ENCODE measurements at places on chromosomes 2 and 18.

DNA sequence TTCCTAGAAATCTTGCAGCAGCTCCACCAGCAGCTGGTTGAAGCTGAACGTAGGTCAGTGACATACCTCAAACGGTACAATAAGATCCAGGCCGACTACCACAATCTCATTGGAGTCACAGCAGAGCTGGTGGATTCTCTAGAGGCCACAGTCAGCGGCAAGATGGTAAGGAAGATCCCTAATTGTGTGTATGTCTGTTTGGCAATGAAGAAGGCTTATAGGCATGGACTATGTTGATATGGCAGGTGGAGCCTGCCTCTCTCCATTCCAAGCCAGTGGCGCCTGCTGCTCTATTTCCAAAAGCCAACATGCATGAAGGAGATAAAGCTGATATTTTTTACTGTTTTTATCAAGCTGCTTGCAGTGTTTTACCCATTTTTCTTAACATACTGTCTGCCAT, 36.8 kb downstream of the ARMC9 start:
- no peak for DNase-seq

GRCh38 chr2:118539290-118539689, 308.2 kb downstream of the EN1 start:
- DNase-seq, result no peak

GRCh38 chr2:45843136-45843535, 191.7 kb downstream of the PRKCE start:
- no peak for DNase-seq

- no peak for DNase-seq
These were observed 9.5 kb downstream of the USP40 start for GRCh38 chr2:233556881-233557736.

- DNase-seq, result no peak
These were observed 57.8 kb upstream of the OTOS start for GRCh38 chr2:240198226-240198625.

- no peak for DNase-seq
These were observed 62.5 kb upstream of the NFE2L2 start for GRCh38 chr2:177327009-177327408.

- DNase-seq, result no peak
These were observed 10.2 kb upstream of the ITGA4 start for GRCh38 chr2:181446985-181447384.

- no peak for DNase-seq
These were observed 3.8 kb downstream of the GRB14 start for GRCh38 chr2:164617466-164617865.

DNA sequence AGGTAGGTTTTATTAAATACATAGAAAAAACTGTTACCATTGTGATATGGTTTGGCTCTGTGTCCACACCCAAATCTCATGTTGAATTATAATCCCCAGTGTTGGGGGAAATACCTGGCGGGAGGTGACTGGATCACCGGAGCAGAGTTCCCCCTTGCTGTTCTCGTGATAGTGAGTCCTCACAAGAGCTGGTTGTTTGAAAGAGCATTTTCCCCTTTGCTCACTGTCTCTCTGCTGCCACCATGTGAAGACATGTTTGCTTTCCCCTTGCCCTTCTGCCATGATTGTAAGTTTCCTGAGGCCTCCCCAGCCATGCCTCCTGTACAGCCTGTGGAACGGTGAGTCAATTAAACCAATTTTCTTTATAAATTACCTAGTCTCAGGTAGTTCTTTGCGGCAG, 352.7 kb upstream of the SLC39A10 start:
- no peak for DNase-seq

DNA sequence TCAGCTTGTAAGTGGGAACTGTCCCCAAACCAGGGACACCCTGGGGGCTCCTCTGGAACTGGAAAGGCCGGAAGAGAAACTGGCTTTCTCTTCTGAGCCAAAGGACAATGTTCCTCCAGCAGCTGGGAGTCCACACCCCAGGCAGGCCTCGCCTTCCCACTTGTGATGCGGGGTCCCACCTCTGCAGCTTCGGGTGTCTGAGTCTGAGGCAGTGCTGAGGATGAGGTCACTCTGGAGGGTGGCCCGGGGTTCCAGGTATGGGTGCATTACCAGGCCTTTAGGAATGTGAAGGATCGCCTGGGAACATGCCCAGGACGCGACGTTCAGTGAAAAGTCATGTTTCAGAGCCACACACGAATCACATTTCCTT, 18.2 kb upstream of the BOK start:
- no peak for DNase-seq

GRCh38 chr2:217878915-217879590, 123.7 kb downstream of the TNS1 start:
- DNase-seq, result no peak

DNA sequence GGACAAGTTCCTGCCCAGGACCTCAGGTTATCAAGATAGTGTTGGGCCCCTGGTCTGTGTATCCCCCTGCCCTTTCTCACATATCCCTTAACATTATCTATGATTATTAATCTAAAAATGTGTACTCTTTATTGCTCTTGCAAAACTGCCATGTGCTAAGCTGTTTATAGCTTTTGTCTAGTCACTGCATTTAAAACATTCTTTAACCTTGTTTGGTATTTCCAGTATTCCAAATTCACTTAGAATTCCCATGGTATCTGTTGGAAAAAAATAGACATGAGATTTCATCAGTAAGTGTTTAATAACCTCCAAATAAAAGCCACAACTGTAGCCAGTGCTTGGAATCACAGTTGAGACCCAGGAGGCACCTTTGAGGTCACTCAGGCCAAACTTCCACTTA, 16.2 kb upstream of the GLS start:
- no peak for DNase-seq

- no peak for DNase-seq
These were observed 18.6 kb downstream of the UNC80 start for GRCh38 chr2:209790066-209790728.

DNA sequence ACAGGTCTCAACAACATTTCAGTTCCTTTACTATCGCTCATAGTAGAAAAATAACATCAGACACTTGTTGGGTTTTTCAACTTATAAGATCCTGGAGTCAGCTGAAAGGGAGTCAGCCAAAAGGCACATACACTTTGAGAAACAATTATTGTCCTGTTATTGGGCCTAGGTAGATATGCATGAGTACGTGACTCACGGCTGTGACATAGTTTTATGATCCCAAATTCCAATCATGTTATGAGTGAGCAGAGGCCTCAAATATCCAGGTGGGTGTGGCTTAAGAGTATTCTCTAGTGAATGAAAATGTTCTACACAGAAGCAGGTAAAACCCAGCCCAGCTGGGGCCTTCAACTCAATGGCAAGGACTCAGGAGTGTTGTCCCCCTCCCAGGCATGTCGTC, 27.2 kb downstream of the SERPINB8 start:
- no peak for DNase-seq

DNA sequence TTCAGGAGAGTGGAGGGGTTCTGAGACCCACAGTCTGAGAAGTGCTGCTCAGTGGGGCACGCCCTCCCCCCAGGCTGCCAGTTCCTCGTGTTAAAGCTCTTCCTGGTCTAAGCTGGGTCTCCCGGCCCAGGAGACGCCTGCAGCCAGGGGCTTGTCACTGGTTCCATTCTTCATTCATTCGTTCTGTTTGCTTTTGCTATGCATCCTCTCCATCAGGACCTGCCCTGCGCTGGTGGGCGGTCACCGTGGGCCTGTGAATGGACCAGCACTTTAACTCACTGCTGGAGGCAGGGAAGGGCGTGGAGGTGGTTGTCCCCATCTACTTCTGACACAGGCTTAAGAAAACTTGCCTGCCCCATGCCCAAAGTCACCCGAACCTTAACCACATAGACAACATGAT, 272.8 kb upstream of the HDAC4 start:
- no peak for DNase-seq

DNA sequence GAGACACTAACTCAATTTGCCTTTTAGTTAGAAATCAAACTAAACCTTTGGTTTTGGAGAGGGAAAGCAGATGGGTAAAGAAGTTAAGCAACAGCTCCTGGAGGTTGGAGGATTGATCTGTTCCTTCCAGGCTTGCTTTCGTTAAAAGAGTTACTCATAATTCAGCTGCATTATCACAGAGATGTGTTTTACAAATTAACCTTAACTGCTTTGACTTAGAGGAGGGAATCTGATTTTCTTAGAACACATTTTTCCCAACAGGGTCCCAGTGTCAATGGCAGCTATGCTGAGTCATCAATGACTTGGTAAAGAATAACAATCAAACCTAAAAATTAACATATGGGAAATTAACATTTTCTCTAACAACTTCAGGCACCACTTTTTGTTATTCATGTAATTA, 113.4 kb downstream of the COPS8 start:
- DNase-seq, result no peak

- DNase-seq, result no peak
These were observed 698 bp upstream of the TMEM237 start for GRCh38 chr2:201644001-201644400.

- DNase-seq, result no peak
These were observed 57.8 kb upstream of the CHN1 start for GRCh38 chr2:175062787-175063585.

- DNase-seq, result no peak
These were observed 188.2 kb downstream of the PTH2R start for GRCh38 chr2:208594642-208595385.

GRCh38 chr2:36526226-36526625, 71.7 kb downstream of the FEZ2 start:
- DNase-seq, result no peak

DNA sequence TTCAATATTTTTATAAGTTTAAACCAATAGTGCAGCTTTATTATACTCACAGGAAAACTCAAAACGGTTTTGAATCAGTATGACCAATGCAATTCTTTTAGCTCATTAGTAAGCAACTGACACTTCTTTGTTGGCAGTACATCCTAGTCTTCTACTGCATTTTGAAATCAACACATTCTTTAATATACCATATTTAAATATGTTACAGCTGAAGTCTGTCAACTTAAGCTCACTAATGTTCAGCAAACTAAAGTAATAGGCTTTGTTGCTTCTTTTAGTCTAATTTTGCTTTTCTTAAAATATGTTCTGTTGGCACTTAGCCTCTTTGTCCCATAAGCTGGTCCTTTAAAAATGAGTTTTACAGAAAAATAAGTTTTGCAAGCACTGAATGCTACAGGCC, 55.4 kb upstream of the CCBE1 start:
- no peak for DNase-seq

- DNase-seq, result no peak
These were observed 19.1 kb upstream of the ITGA6 start for GRCh38 chr2:172408143-172408766.

DNA sequence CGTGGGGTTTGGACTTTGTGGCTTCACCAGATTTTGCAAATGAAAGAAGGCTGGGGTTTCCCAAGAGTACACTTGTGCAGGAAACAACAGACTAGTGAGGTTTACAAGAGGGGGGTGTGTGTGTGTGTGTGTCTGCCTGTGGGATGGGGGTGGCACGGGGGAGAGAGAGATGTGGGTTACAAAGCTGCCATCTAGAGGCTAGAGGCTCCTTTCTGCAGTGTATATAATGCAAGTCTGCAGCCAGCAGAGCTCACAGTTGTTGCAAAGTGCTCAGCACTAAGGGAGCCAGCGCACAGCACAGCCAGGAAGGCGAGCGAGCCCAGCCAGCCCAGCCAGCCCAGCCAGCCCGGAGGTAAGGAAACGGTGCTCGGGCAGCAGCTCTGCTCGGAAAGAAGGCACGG, at the start of gene ACKR3:
ACKR3 (plus strand) TSS at position 253 of the 401 bp plus-strand sequence. CDS start 10,641 bp downstream, outside the sequence.
- peak; percentile 45 for DNase-seq

- no peak for DNase-seq
These were observed 161.6 kb upstream of the TRIB2 start for GRCh38 chr2:12555012-12555645.

- no peak for DNase-seq
These were observed 13.5 kb upstream of the NTSR2 start for GRCh38 chr2:11683476-11683875.

- no peak for DNase-seq
These were observed 763.3 kb downstream of the TRIB2 start for GRCh38 chr2:13480057-13480456.

GRCh38 chr18:43596105-43596712, 318.9 kb upstream of the SYT4 start:
- no peak for DNase-seq

GRCh38 chr2:105487142-105488069, 88.6 kb upstream of the FHL2 start:
- no peak for DNase-seq

- DNase-seq, result no peak
These were observed 33.5 kb downstream of the NHEJ1 start for GRCh38 chr2:219127037-219127635.

GRCh38 chr2:43838560-43839267, at the start of the genes ABCG5 and ABCG8:
TSS of gene ABCG5 (minus strand) at chr2:43838839. CDS start at chr2:43838679, 160 bp downstream.
TSS of gene ABCG8 (plus strand) at chr2:43838971. CDS start at chr2:43839054, 83 bp downstream.
- no peak for DNase-seq

DNA sequence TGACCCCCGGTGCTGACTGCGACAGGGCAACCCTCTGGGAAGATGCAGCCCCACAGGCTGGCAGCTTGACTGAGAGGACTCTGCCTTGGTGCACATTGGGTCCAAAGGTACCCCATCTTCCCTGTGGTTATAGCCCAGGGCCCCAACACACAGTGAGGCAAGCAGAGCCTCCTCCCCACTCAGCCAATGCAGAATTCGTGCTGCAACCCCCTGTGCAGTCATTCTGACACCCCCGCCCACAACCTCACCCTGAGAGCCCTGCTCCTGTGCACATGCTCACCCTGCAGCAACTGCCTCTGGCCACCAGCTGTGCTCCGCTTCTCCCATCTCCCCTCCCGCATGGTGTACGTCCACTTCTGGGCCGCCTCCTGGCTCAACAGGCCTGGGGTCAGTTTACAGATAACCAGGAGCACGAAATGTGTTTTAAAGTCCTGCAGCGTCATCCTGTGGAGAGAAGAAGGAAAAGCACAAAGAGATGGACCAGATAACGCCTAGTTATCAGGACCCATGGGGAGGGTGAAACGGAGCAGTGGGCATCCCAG, 24.4 kb downstream of the CAPN14 start:
- no peak for DNase-seq

- no peak for DNase-seq
These were observed 66.0 kb downstream of the KCTD18 start for GRCh38 chr2:200443916-200444315.

- DNase-seq, result no peak
These were observed 256.4 kb downstream of the THSD7B start for GRCh38 chr2:137021763-137022162.

DNA sequence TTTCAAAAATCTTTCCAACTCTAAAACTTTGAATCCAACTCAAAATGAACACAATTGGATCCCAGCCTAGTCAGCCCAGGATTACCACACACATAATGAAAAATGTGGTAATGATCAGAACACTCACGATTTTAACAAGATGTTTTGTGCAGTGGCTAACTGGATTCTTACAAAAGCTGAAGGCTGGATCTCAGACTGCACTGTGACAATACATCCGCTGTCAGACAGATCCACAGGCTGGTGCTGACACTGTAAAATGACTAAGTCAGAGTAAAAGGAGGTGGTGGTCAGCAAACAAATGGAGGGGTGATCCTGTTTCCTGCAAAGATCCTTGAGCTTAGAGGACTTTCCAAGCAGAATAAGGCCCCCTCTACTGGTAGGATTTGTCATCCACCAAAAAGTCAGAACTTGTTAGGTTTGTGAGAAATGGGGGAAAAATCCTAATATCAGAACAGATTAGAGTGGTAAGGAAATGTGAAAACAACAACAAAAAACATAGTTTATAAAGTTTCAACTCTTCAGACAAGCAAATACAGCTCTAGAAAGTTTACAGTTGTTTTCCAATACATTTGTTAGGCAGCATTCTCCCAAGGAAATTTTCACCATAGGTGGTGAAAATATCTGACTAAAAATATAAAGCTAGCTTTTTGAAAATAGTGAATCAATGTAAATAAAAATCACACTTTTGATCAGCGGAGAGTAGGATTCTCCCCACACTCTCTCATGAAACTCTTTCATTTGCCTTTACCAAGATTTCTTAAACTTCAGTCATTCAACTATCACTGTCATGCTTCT, 211.9 kb downstream of the AGPS start:
- no peak for DNase-seq

GRCh38 chr2:62292190-62292589, 96.3 kb downstream of the B3GNT2 start:
- no peak for DNase-seq

All from stimulated activated CD8-positive, alpha-beta memory T cell treated with anti-CD3 and anti-CD28 coated beads, Interleukin-7, amount 100 ng/mL, for 1 hour (primary cell).